ENCODE measurements at places on chromosomes 16 and 17. TPM values are rescaled to one million over a fixed set of nuclear protein-coding genes. Genes with fewer than 3 reads are reported as not detected.

DNA sequence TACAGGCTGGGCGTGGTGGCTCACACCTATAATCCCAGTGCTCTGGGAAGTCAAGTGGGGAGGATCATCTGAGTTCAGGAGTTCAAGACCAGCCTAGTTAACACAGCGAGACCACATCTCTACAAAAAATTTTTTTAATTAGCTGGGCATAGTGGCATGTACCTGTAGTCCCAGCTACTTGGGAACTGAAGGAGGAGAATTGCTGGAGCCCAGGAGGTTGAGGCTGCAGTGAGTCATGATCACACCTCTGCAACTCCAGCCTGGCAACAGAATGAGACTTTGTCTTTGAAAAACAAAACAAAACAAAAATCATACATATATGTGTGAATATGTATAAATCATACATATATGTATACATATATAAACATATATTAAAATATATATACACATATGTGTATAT lies 54.1 kb upstream of the MARCHF10 start:
- DNase-seq = no peak

DNA sequence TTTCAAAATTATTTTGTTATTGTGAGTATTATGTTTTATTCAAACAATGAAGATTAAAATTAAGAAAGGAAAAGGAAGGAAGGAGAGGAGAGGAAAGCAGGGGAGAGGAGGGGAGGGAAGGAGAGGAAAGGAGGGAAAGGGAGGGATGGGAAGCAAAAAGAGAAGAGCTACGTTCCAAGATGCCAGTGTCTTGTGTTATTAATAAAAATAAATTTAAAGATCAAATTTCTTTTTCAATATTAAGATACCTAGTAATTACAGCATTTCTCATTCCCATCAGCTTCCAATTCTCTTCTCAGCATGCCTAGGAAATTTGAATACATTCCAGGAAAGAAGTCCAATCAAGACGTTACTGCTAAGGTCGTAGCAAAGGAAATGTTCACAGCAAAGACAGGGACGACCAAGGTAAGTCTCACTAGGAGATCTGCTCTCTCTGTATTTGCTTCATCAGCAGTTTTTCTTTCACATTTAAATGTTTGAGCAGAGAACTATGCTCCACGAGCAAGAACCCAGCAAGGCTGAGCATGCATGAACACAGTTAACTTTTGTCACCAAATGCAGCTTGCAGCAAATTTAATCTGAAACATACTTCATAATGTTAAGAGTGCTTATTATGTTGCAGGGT lies 63.3 kb upstream of the HLF start:
- DNase-seq = no peak

GRCh38 chr16:3431779-3432219 lies 11.5 kb downstream of the ZNF597 start:
- DNase-seq = peak; percentile 76

- no peak for DNase-seq
Measured at GRCh38 chr16:50121278-50121677, 31.8 kb upstream of the TENT4B start.

- DNase-seq = no peak
Measured at GRCh38 chr17:35286120-35286781, 43.4 kb downstream of the SLFN5 start.

DNA sequence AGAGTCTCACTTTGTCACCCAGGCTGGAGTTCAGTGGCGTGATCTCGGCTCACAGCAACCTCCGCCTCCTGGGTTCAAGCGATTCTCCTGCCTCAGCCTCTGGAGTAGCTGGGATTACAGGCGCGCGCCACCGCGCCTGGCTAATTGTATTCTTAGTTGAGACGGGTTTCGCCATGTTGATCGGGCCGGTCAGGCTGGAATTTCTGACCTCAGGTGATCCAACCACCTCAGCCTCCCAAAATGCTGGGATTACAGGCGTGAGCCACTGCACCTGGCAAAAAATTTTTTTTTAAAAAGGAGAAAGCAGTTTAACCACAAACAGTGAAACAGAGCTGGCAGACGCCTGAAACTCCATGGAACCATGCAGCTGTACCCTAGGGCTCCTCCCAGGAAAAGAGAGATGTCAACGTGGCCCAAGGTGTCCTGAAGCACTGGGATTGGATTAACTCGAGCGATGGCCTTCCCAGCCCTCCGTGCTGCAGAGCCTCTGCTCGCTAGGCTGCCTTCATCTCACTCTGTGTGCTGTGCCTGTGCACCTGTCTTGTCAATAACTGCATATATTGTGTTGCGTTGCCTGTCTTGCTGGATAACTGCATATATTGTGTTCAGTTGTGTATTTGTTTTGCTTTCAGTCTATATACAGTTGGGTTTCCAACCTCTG lies 29.6 kb upstream of the FOXK2 start:
- DNase-seq = no peak

Gene SLC16A5
- 22.7 TPM for total RNA-seq

DNA sequence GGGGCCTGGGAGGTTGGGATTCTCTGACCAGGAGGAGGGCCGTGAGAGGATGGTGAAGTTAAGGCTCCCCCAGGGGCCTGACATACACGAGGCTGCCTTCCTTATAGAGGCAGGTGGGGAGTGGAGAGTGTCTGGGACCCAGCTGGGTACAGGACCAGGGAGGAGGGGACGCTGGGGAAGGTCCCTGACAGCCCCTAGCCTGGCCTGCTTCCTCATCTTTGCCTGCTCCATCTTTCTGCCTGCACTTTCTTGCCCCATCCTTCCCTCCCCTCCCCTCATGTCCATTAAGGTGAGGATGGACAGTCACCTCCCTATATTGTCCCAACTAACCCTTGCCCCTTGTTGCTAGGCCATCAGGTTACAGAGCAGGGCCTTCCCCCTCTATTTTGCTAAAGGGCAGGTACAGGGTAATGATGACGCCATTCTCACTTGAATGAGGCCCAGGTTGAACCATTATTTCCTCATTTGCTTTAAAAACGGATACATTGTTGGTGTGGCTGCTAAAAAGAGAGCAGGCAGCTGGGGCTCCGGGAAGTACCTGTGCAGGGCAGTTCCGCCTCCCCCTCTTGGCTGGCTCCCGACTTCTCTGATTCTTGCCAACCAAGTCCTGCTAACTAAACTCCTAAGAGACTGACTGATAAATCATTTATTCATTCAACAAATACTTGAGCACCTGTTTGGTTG lies 1.3 kb downstream of the C17orf99 start:
- DNase-seq = no peak

Gene PHB1
- 161 TPM for total RNA-seq

Gene CCL15
- total RNA-seq = not detected

Gene OMG
- 0.62 TPM for total RNA-seq

All from cardiac septum (tissue), 1 donor.